ENCODE measurements at places on chromosomes 5 and 9.
A peak's percentile ranks its signal among the peaks of the same experiment; 100 is the strongest.

GRCh38 chr5:8048920-8049319, 180.0 kb downstream of the MTRR start:
- DNase-seq, result no peak

DNA sequence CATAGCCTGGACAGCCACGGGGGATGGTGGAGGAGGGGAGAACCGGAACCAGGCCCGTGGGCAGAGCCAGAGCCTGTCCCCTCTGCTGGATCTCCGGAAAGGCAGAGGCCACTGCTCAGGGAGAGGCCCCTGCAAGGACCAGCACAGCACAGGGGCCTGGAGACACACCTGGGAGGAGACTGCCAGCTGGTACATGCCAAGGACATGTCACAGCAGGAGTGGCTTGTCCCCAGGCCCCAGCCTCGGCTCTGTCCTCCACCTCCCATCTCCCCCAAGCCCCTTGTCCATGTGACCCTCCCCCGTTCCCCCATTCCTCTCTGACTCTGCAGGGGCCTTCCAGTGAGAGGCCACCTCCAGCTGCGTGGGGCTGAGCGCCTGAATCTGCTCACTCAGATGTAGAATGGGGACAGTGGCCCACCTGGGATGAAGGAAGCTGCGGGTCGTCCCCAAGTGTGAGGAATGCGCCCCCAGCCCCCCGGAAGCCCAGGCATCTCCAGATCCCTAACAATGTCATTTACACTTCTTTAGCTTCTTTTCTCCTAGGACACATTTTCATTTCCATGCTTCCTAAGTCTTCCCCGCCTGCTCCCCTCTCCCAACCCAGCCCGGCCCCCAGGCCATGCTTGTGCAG, 349.6 kb upstream of the IRX2 start:
- no peak for DNase-seq

DNA sequence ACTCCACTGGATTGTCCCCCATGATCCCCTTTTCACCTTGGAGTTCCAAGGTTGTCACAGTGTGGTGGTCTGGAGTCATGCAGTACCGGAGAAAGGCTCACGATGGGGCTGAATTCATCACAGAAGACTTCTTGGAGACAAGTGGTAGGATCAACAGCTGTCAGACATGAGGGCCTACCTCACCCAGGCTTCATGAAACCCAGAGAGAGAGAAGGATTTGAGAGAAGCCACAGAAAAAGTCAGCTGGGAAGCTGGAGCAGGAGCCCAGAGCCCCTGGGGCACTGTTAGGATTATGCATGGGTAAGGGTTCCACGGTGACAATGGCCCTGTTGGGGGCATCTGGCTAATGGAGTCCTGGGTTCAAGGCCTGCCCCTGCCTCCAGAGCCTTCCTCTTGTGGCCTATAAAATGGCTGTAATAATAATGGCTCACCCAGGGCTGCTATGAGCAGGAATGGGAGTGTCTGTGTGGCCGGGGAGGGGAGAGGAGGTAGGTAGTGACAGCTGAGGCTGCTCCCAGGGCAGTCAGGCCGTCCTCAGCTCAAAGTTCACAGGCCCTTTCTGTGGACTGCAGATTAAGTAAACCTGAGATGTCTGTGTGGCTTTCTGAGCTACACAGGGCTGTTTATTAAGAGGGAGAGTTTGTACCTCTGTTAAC, 910 bp downstream of the TRIM14 start:
- DNase-seq, result no peak

DNA sequence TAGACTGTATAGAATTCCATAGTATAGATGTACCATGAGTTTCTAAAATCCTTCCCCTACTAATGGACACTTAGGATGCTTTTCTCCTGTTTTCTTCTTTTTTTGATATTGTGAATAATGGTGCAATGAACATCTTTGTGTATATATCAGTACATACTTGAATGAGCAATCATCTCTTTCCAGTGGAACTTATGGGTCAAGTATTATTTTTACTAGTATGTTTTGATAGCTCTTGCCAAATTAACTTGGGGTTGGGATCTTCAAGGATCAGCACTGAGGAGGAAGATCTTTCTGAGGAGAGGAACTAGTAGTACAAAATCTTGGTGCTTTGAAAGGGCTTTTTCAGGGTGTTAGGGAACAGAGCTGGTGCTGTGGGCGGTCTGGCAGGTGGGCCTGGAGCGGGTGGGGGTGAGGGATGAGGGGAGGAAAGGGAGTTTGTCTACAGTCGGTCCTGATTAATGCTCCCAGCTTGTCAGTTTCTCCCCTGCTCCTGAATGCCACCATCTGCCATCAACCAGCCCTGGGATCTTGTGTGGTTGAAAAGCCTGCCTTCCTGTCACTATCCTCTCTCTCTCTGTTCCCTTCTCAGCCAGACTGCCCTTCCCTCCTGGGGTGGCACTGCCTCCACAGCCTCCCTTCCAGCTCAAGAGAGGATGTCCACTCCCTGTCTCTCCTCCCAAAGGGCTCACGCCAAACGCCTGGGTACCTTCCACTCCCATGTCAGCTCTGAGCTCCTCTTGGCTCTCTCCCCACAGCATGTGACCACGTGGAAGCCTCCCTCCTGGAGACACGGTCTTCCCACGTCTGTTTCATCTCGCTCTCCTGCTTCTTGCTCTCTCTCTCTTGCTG, 185.9 kb downstream of the DAB2IP start:
- peak; percentile 29 for DNase-seq

- peak; percentile 67 for DNase-seq
Observed at GRCh38 chr5:174581479-174581878, 142.9 kb upstream of the MSX2 start.

GRCh38 chr5:125196481-125197111, 450.2 kb upstream of the ZNF608 start:
- no peak for DNase-seq

DNA sequence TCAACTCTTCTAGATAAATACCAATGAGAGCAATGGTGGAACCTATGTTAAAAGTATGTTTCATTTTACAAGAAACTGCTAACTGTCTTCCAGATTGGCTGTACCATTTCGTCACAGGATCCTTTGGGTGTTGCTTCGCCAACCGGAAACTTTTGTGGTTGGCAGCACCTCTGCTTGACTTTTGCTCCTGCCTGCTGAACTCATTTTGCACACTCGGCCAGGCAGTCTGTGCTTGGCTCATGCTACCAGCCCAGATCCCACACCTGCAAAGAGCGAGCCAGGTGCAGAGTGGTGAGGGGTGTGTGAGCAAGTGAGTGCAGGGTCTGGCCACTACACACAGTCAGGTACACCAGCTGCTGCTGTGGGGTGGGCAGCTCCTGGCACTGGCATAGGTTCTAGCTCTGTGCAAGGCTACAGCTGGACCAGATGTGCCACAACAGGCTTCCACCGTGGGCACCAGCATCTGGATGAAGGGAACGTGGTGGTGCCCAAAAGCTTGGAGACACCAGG, 422.3 kb downstream of the PRR16 start:
- DNase-seq, result no peak

GRCh38 chr9:121786998-121787422, 135.6 kb downstream of the DAB2IP start:
- peak; percentile 51 for DNase-seq

DNA sequence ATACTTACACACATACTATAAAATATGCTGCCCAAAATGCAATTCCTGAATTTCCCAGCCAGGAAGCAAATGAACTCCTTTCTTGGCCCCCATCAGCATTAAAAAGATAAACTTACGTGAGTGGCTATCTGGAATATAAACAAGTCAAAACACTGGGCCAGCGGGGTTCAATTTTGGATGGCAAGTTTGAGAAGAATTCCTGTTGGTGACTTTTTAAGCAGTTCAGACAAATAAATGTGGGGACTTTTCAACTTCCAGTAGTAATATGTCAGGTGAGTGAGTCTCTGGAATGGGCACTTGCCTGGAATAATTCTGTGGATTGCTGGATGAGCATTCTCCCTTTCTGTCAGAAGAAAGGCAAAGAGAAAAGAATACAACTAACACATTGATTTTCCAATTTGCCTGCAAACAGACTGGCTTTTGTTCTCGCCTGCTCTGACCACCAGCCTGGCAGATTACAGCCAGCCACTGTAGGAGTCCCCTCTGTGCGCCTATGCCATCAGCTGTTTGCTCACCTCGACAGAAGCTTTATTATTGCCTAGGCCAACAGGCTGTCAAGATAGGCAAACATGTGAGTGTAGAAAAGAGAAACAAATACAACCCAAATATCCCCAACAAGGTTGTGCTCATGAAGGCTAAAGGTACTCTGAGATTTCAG, 78.6 kb downstream of the MRPS27 start:
- no peak for DNase-seq

DNA sequence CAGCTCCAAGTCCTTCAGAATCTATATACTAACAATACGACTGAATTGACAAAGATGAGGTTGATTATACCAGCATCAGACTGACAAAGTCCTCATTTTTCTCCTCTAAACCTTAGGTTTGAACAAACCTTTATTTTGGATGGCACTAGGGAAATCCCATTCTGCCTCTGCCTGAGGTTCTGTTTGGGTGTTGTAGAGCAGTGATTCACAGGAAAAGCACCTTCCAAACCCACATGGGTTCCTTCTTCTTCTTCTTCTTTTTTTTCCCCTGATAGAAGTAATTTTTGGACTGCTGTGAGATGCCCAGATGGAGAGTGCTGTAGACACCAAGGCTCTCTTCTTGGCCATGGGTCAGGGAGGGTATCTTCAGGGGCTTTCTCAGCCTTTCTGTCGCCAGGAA, 164.9 kb upstream of the PAPPA start:
- DNase-seq, result no peak

- no peak for DNase-seq
Observed at GRCh38 chr5:14672082-14672481, 7.6 kb downstream of the OTULIN start.

GRCh38 chr5:100409660-100410151, 125.5 kb upstream of the FAM174A start:
- DNase-seq, result no peak

- DNase-seq, result no peak
Observed at GRCh38 chr9:13282998-13283397, 3.5 kb upstream of the MPDZ start.

- no peak for DNase-seq
Observed at GRCh38 chr5:158923799-158924551, 175.7 kb downstream of the EBF1 start.

DNA sequence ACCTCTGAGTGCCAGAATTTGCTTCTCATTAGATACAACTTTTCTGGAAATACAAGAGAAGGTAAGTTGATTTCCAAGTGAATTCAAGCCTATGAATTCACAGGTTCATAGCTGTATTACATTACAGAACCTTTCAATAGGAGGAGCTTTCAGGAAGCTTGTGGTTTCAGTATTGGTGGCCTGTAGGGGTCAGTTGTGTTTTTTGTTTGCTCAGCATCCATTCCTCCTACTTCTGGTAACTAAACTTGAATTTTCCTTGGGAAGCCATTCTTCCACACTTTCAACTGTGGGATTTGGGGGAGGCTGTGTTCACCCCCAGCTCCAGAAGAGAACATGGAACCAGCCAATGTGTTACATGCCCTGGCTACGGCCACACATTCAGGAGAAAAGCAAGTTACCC, 5.6 kb upstream of the CYSTM1 start:
- no peak for DNase-seq

GRCh38 chr9:88577256-88578120, 42.5 kb downstream of the NXNL2 start:
- DNase-seq, result no peak

GRCh38 chr5:40606077-40606765, 73.5 kb upstream of the PTGER4 start:
- DNase-seq, result no peak

DNA sequence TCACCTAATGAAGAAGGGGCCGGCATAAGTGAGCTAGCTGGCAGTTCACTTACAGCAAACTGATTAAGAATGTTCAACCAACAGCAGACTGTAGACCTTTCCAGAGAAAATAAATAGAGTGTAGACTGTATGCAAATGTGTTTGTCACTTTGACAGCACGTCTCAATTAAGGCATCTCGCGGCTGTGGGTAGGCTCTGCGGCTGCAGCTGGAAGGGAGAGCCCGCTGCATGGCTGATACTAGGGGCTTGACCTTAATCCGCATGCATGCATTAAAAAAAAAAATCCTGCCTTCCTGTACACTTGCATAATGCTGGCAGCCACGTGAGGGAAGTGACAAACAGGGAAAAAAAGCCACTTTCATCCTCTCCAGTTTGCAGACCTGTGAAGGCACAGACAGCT, 82.3 kb downstream of the CRB2 start:
- DNase-seq, result no peak

DNA sequence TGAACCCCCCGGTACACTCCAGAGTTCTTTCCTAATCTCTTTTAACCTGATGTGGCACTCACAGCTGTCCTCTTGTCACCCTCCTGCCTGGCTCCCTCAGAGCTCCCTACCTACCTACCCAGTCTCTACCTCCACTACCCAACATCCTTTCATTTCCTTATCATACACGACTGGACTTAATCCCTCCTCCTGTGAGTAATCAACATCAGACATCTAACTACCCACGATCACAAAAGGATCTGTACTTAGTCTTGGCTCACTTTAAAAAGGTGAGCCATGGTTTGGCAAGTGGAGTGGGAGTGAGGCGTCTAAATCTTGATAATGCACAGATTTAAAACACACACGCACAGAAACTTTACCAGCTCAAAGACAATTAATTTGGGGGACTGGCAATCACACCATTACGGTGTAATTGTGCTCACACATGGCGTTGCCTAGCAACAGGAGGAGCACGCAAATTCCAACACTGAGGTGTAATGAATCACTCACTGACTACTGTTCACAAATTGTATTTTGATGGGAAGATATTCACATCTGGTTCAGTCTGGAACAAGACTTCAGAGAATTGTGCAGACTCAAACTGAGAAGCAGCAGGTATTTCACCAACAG, 235.9 kb downstream of the EPB41L4A start:
- DNase-seq, result no peak

DNA sequence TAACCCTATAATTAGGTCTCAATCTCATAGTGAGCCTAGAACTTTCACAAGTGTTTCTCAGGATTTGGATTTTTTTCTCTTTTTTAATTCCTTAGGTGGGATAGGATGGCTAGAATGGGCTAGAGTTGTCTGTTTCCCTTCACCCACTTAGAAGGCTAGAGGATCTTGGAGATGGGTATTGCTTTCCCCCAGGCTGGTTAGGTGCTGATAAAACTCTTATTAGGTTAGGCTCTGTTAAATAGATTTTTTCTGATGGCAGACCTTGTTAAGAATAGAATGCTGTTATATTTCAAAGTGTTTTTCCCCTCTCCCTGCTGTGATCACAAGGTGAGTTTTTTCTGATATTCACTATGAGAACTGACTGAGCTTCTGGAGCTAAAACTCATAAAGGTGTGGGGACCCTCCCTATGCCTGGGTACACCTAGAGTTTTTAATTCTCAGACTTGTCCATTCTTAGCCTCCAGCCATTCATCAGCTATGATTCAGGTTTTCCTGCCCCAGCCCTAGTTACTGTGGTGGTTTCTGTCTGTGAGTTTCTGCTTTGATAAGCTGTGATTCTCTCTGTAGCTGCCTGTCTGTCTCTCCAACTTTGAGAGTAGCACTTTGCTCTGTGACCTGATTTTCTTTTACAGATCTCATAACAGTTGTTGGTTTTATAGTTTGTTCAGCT, 132.4 kb downstream of the HACD4 start:
- no peak for DNase-seq

- peak; percentile 30 for DNase-seq
Observed at GRCh38 chr5:156411-157072, 34.8 kb upstream of the LRRC14B start.

DNA sequence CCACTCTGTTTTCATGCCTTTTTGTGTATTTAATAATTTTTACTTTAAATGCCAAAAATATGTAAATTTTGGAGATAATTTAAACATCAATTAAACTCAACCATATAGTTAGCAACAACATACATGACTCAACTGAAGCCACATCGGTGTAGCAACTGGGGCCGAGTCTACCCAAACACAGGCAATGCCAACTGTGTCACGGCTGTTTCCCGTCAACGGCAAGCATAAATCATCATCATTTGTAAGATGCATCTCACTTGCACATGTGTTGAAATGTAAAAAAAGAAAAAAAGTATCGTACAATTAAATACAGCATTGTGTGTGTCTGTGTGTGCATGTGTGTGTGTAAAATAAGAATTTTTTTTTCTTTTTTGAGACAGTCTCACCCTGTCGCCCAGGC, 160.1 kb upstream of the TAS2R1 start:
- no peak for DNase-seq
